ENCODE measurements at places on chromosomes 1 and 21.

GRCh38 chr1:44348061-44348485, 7.0 kb downstream of the ERI3 start:
- no peak for DNase-seq

- no peak for DNase-seq
Measured at GRCh38 chr1:200512191-200512590, 102.4 kb upstream of the ZNF281 start.

DNA sequence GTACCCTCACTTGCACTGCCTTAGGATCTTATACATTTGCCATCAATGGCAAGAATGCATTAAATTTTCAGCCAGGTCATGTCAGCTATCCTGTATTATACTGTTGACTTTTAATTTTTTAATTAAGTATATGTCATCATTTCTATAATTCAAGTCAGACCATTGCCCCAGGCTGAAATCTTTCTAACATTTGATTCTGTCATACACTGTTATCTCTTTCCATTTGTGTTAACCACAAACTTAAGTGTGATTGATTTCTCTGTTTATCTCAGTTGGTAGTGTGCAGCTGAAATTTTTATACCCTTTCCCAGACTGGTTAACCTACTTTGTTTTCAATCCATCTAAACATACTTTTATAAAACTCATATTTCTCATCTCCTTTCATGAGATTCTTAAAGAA, 153.3 kb downstream of the ZP4 start:
- DNase-seq = no peak

DNA sequence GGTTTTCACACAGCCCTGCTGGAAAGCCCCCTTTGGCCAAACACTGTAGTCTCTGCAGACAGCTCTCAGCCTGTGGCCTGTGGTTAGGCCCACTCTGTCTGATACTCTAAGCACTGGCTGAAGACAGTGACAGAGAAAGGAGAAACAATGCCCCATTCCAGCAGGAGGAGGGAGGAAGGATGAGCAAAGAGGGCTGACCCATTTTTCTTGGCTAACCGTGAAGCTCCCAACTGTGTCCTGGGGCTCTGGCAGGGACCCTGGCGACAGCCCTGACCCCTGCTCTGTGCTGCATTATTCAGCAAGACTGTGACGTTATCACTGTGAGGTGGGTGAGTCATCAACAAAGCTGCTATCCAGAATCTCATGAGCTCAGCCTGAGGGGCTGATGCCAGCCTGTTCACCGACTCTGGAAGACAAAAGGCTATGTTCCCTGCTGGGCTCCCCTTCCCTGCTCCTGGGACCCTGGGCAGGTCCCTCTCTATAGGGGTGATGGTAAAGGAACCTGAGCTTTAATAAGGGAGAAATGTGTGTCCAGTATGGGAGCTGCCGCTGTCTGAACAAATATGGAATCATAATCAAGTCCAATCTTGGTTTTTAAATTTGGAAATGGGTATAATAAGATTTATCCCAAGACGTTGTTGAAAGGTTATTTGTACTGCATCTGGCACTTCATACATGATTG, 107.0 kb downstream of the RHOU start:
- DNase-seq = no peak

DNA sequence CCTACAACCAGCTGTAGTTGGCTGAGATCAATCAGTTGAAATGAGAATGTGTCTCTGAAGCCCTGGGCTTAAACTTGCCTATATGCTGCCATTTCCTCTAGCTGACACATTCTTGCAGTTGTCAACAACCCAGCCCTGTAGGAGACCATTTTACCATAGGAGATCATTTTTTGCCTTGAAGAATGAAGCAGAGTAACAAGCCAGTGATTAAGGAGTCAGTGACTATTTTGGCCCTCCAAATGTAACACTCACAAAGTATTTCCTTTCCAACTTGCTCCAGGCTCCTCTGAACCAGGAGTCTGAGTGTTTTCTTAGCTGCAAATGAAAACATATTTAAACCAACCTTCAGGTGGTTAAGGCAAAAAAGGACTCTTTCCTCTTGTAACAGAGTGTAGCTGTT, 183.5 kb downstream of the ZZZ3 start:
- DNase-seq = no peak

- no peak for DNase-seq
Measured at GRCh38 chr1:34476371-34476770, 278.5 kb upstream of the GJB5 start.

DNA sequence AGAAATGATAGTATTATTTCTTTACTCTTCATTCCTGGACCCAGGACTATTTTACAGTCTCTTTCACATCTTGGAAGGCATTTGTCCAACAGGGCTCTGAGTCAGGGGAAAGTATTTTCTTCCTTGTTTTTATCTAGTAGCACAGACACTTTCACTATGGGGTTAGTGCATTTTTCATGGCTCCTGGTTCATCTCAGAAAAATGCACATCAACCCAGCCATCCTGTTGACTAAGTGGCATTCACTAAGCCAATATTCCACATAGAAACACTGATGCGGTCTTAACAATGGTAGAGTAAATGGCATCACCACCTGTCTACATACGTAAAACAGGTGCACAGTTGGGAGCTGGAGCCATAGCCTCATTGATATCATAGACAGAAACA, 87.4 kb upstream of the C1orf21 start:
- no peak for DNase-seq

DNA sequence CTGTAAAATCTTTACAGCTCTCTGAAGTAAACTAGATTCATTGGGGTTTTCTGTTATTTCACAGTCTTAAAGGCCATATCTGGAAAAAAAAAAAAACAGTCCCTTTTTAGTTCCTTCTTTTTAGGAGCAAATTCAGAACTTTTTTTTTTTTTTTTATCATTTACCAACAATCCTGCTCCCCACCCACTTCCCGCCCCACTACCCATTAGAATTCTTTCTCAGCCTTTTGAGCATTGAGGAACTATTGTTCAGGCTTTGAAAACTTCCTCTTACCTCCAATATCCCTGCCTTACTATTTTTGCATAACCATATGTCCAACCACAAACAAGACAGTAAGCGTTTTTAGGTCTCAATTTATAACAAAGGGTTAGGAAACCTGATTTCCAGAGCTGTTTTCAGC, 330.1 kb downstream of the PLPP3 start:
- DNase-seq = no peak

DNA sequence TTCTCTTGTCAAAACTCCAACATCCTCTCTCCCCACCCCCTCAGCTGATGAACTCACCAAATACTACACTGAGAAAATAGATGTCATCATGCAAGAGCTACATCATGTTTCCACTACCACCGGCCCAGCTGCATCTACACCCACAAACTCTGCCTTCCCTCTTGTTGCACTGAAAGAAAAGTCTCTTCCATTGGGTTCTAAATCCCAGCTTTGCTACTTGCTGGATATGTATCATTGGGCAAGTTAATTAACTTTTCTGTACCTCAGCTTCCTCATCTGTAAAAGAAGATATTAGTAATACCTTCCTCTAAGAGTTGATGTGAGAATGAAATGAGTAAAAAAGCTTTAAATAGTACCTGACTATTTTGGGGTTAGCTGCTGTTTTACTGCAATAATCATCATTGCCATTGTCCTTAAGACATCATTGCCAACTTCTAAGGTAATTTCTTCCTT, 108.6 kb downstream of the OLFML2B start:
- no peak for DNase-seq

GRCh38 chr1:3924825-3925220, 24.8 kb upstream of the C1orf174 start:
- no peak for DNase-seq

DNA sequence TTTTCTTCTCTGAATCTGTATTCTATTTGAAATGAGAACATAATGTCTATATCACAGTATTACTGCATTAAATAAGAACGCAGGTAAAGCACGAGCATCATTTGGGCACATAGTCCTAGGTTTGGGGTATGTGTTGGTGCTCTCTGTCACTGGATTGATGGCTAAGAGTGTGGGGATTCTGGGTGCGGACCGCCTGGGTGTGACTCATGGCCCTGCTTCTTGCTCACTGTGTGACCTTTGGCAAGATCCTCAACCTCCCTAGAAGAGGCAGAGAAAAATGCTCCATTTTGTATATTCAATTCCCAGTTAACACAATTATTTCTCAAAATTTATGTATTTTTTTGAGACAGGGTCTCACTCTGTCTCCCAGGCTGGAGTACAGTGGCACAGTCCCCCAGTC, 99.7 kb downstream of the LAMC2 start:
- no peak for DNase-seq

GRCh38 chr1:197184190-197184589, 37.7 kb upstream of the ASPM start:
- DNase-seq = no peak

DNA sequence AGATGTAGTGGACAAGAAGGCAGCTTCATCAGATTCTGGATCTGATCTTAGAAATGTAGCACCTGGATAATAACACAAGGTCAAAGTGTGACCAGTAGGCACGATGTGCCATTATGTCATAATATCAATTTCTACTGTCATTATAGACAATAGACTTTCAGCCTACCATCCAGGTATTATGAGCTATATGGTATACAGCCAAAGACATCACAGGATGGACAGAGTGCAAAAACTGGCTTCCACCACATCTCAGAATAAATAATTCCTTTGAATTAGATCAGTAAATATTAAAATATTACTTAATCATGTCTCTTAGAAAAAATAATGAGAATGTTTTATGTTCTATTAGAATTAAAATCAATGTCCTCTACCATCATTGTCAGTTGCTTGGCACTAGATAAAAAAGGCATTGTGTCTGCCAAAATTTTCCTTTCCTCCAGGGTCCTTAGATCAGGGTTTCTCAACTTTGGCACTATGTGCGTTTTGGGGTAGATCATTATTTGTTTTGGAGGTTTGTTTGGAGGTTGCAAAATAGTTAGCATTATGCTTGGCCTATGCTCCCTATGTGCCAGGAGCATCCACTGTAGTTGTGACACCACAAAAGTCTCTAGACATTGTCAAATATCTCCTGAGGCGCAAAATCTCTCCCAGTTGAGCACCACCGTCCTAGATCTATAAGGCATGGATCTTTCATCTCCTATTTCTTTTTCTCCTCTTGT, 86.7 kb upstream of the NRIP1 start:
- no peak for DNase-seq

GRCh38 chr1:105556266-105556665, 1500.2 kb upstream of the PRMT6 start:
- no peak for DNase-seq

- no peak for DNase-seq
Measured at GRCh38 chr21:14523234-14523633, 22.9 kb downstream of the SAMSN1 start.

DNA sequence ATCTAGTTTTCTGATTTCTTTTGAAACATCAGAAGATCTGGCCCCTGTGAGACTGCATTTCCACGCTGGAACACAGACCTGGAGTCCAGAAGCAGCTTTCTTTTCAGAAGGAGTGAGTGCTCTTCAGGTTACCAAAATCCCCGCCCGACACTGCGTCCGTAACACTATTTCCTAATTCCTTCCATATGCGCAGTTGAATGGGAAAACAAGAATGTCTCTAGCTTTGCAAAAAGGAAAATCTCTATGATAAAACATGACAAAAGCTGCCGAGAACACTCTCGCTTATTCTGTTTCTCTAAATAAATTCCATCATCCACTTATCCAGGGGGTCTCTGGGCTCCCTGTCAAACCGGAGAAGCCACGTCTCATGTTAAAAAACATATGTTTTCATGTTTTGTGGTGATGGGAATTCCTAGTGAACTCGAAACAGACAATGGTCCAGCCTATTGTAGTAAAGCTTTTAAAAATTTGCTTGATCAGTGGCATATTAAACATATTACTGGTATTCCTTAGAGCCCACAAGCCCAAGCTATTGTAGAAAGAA, 67.7 kb downstream of the PLD5 start:
- no peak for DNase-seq

- no peak for DNase-seq
Measured at GRCh38 chr1:37056325-37056724, 22.0 kb upstream of the GRIK3 start.

DNA sequence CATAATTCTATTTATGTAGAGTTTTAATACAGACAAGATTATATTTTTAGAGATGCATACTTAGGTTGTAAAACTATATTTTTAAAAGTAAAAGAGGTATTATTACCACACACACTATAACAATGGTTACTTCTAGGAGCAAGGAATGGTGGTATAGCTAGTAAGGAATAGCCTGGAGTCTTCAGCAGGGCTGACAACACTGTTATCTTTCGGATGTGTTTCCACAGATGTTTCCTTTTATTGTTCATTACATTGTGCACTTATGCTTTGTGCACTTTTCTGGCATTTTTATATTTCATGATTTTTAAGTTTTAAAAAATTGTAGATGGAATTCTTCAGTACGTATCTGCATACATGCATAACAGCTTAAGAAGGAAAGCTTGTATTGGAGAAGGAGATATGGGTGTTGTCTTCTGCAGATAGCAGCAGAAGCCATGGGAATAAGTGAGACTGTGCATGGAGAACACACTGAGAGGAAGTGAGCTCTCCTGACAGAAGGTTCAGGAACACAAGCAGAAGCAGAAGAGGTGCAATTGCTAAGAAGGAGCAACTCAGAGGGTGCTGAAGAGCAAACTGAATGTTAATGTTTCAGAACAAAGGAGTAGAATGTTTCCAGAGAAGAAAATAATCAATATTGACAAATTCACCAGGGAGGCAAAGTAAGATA, 91.8 kb downstream of the UCHL5 start:
- DNase-seq = no peak

- DNase-seq = no peak
Measured at GRCh38 chr21:33496345-33496744, 4.8 kb upstream of the DNAJC28 start.

DNA sequence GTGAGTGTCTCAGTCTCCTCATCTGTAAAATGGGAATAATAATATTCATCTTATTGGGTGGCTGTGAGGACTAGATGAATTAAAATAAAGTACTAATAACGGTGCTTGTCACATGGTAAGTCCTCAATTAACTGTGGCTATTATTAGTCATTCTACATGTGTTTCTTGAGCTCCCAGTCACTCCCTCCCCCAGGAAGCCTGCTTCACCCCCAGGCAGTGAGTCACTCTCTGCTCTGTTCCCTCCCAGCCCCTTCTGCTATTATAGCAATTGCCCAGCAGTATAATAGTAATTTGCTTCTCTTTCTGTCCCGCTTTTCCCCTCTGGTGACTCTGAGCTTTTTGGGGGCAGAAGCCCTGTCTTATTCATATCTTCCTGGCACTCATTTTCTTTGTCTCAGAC, 102.0 kb downstream of the BEND5 start:
- DNase-seq = no peak
